Panc1 (cell line): ENCODE measurements at places on chromosomes 7 and 10.

GRCh38 chr7:22920672-22921071, 93.3 kb downstream of the HYCC1 start:
- no peak for DNase-seq

- DNase-seq: no peak
These were observed 354.7 kb downstream of the PHTF2 start for GRCh38 chr7:78153285-78153684.

GRCh38 chr10:49679480-49679893, at the start of gene C10orf53:
Gene C10orf53, plus strand, starts transcription at chr10:49679651. Its CDS starts 47 bp downstream, at chr10:49679698.
- no peak for DNase-seq

GRCh38 chr10:70253878-70254765, 20.9 kb upstream of the PPA1 start:
- no peak for DNase-seq

DNA sequence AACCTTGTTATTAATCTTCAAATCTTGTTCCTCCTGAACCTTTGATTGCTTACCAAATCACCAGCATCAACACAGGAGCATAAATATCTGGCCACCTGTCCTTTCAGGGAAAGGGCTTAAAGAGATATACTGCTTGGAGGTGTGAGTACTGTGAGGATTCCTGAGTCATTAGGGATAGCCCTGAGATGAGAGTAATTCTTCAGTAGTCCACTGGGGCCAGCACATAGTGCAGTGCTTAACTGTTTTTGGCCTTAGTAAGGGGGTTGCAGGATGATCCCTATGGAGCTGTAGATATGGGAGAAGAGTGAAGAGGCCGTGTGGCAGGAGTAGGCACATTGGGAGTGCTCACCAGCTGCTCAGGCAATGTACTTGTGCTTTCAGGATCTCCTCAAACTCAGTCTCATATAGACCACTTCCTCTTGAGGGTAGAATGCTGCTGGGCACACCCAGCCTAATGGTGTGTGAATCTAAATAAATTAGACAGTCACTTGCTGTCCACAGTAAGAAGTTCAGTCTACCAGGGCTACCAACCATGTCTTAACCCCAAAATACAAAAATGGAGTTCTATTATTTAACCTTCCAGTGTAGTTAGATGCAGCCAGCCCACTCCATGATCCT, 26.5 kb upstream of the GPR141 start:
- no peak for DNase-seq

GRCh38 chr10:86124734-86125133, 241.9 kb downstream of the GRID1 start:
- no peak for DNase-seq

DNA sequence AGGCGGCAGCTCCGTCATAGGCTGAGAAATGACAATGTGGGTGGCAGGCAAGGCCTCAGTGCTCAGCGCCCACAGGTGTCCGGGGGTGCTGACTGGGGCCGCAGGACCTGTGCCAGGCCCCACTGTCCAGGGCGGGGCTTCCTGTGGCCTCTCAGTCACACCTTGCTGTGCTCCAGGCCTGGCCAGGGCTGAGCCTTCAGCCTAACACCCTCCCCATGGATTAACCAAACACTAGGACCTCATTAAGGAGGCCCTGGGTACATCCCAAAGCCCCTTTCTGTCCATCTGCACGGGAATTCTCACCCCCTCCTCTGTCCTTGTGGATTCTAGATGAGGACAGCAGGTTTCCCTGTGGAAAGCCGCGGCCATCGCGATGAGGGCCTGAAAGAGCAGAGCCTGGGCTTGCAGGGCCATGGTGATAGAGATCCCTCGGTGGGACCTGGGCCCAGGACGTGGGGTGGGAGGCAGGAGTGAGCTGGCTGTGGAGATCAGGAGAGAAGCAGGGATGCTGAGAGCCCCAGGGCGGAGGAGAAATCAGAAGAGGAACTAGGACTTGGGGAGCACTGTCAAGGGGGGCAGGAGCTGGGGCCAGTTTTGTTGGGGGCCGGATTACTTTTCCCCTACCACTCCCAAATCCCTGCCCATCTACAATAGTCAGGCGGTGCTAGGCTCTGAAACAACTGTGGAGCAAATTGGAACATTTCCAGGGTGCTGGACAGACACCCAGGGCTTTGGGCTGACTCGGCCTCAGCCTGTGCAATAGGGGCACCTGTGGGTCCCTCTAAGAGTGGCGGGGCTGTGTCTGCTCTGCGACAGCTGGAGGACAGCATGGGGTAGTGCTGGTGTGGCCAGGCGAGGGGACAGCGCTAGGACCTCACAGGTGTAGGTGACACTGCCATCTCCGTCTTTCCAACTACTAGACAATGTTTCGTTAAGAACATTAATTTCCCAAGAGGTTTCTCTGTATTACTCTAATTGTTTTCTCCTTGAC, 23.3 kb upstream of the MNX1 start:
- no peak for DNase-seq

DNA sequence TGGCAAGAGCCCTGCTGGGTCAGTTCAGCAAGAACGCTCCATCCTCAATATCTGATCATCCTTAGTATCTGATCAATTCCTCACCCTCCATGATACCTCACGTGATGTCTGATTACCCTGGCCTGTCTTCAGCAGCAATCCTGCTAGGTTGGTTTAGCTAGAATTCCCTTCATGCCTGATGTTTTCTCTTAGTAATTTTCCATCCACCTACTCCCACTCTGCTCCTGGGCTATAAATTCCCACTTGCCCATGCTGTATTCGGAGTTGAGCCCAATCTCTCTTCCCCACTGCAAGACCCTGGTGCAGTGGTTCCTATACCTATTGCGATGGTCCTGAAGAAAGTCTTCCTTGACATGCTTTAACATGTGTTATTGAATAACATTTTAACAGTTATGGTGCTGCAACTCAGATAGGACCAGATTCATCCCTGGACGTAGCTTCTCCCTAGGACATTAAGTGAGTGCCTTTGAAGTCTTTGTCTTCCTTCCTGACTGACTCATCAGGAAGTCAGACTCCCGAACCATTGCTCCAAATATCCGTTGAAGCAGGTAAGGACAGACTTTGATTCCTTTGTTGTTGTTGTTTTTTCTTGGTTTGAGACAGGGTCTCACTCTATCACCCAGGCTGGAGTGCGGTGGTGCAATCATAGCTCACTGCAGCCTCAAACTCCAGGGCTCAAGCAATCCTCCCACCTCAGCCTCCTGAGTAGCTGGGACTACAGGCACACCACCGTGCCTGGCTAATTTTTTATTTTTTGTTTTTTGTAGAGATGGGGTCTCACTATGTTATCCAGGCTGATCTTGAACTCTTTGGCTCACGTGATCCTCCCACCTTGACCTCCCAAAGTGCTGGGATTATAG, 29.4 kb upstream of the CLDN3 start:
- DNase-seq: no peak

- no peak for DNase-seq
These were observed 198.2 kb downstream of the MLLT10 start for GRCh38 chr10:21732067-21732772.

DNA sequence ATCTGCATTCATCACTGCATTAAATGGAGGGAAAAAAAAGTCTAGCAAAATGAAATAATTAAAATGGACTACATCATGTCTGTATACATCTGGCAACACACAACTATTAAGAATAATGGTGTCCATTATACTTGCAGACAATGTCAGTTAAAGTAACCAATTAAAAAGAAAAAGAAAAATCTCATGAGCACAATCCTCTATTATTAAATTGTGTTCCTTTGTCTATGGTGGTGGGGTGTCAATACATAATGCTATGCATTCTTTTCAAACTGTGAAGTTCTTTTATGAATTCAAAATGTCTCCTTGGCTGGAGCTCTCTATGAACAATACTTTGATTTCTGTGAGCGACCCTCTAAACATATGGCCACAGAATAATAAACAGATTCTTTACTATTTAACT, 63.5 kb downstream of the NRP1 start:
- no peak for DNase-seq

DNA sequence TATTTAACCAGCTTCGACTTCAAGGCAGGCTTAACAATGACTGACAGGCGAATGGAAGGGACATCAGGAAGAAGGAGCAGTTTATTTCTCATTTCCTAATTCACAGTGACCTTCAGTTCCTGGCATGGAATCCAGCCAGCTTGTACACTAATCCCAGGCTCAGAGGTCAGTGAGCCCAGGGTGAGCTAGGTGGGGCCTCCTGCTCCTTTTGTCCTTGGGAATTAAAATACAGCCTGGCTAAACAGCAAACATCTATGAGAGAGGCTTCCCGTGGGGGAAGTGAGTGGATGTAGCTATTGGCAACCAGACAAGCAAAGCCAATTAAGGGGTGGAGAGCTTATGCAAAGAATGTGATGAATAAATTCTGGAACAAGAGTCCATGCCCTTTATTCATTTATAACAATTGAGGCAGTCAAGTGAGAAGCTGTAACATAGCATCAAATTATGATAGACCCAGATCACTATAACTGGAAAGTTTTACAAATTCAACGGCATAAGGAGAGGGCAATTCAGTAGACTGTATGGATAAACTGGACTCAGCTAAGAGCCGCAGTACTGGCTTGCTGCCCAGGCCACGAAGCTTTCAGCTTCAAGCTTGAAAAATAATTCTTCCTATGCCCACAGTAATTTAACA, 57.1 kb downstream of the STK17A start:
- no peak for DNase-seq

DNA sequence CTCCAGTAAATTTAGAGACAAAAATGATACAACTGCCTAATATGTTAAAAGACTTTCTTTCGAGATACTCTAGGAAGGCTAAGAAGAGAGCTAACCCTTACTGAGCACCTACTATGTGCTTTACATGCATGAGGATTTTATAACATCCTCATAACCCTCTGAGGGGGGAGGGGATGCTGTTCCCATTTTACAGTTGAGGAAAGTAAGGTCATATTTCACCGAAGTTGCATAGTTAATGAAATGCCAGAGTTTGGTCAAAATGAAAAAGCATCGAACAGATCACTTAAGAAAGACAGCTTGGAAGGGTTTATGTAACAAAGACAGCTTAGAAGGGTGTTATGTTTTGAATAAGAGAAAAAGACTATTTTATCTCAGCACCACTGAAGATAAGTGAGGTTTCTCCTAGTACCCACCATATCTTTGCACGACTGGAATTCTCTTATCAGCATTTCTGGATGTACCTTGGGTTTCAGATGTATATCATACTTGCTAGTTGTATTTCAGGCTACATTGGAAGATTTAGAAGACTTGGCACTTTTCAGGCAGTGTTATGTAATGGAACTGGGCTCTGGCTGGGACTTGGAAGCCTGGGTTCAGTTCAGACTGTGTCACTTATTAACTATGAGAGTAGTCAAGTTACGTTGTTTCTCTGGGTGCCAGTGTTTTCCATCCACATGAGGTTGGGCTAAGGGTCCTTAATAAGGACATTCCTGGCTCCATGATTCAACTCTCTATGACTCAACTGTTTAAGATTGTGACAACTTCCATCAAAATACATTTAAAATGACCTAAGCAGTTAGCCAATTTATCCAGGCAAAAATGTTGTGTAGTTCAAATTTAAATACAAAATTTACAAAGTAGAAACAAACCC, 6.0 kb downstream of the RHOBTB1 start:
- DNase-seq: no peak

DNA sequence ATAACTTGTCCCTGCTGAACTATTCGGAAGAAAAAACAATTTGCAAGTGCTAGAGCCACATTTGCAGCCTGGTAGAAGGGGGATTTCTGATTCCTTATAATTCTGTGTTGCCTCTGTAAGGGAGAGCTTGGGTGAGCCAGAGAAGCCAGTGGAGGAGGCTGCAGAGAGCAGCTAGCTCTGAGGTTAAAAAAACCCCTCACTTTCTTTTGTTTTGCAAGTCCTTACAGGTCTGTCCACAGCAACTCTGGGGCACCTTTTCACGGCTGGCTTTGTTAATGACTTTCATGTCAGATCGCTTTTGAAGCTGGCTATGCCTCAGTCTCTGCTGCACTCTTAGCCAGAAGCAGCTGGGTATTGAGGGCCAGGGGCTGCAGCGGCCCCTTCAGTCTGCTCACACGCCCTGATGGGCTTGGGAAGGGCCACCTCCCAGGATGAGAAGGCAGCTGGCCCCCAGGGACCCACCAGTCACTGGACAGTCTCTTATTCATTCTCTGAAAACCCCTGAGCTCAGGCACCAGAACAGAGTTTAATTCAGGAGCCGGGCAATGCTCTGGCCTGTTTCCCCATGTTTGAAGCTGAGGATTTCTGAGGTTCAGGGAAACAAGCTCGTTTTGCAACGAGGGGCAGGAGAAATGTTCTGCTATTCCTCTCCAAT, 30.9 kb downstream of the TRIM8 start:
- DNase-seq: no peak

DNA sequence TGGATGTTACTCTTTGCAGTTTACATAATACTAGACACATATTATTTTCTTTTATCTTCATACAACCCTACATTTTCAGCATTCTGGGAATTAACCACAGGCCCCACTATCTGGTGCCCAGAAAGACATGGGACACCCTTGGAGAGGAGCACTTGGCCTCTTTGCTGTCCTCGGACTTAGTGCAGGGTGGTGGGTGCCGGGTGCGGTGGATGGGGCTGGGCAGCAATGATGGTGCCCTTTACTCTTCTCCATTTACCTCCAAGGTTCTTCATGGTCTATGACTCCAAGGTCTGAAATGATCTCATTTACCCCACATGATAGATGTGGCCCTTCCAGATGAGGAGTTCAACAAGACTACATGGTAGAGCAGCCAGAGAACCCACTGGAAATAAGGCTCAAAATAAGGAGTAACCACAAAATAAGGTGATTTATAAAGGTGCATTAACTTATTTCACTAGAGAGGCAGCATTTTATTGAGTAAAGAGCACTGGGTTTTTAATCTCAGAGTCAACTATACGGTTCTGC, 56.2 kb upstream of the IGFBP3 start:
- no peak for DNase-seq
